ENCODE measurements at places on chromosomes 6 and 20.
A peak's percentile ranks its signal among the peaks of the same experiment; 100 is the strongest.

- DNase-seq, result no peak
Measured at GRCh38 chr6:112320561-112321318, 26.4 kb upstream of the RFPL4B start.

- no peak for DNase-seq
Measured at GRCh38 chr20:50277460-50278376, 87.1 kb downstream of the CEBPB start.

DNA sequence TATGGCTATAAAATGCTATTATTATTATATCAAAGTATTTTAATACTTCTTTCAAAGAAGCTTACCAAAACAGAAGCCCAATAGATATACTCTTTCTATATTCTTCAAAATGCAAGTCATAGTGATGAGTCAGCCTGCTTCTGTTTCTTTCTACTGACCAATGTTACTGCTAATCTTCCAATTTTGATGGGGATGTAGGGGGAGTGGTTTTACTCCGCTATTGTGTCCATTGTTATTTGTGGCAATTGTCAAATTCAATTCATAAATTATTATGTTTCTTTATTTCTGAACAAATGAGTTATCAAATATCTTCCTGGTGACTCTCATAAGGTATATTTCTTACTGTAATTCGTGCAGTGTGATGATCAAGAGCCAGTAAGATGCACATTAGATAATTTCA lies 221.5 kb upstream of the DEFB112 start:
- DNase-seq, result peak; percentile 55

- no peak for DNase-seq
Measured at GRCh38 chr6:144029452-144029851, 21.4 kb upstream of the PLAGL1 start.

GRCh38 chr6:159017757-159018559 lies 18.0 kb upstream of the RSPH3 start:
- DNase-seq, result no peak

DNA sequence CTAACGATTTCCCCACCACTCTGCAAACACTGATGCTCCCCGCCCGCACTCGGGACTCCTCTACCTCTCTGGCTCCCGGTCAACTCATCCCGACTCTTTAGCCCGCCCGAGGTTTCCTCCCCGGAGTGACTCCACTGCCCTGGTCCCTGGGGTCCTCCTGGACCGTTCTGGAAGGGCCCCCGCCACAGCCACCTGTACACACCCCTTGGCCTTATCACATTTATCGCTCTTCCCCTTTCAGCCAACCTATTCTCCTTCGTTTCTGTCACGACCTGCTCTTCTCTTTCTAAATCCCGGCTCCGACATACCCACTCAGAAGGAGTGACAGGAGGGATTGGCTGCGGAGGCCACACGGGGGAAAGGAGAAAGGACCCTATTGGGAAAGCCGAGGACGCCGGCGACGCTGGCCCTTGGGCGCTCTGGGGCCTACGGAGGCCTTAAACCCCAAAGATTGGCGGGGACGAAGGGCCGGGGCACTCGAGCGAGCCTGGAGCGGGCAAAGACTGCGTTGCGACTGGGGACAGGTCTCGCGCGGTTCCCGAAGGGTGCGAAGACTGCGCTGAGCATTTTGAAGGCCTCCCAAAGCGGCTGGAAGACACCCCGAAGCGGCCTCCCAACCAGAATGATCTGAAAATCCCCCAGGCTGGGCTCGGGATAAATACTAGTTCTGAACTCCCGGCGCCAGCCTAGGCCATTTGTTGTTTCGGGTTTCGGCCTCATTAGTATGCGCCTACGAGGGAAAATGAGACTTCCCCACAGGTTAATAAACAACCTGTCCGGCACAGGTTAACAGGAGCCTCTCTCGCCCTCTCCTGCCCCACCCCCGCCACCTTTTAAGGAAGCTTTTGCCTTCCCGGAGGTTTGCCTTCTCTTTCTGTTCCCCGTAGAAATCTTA lies 9.2 kb downstream of the SIM1 start:
- DNase-seq, result no peak

- no peak for DNase-seq
Measured at GRCh38 chr6:139699335-139699734, 324.9 kb upstream of the CITED2 start.

DNA sequence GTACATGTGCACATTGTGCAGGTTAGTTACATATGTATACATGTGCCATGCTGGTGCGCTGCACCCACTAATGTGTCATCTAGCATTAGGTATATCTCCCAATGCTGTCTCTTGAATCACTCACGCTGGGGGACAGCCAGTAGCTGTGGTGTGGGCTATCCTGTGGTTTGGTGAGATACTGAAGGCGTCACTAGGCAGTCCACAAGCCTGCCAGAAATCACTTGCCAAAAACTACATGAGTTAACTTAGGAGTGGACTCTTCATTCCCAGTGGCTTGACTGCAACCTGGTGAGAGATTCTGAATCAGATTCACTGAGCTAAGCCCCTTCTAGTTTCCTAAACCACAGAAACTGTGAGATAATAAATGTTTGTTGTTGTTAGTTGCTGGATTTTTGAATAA lies 191.3 kb downstream of the TSHZ2 start:
- DNase-seq, result peak; percentile 75

- DNase-seq, result no peak
Measured at GRCh38 chr6:157238346-157238745, 85.0 kb downstream of the TMEM242 start.

GRCh38 chr6:56890066-56890465 lies 64.8 kb upstream of the BEND6 start:
- DNase-seq, result no peak

GRCh38 chr20:44921447-44921846 lies 11.6 kb downstream of the PABPC1L start:
- no peak for DNase-seq

DNA sequence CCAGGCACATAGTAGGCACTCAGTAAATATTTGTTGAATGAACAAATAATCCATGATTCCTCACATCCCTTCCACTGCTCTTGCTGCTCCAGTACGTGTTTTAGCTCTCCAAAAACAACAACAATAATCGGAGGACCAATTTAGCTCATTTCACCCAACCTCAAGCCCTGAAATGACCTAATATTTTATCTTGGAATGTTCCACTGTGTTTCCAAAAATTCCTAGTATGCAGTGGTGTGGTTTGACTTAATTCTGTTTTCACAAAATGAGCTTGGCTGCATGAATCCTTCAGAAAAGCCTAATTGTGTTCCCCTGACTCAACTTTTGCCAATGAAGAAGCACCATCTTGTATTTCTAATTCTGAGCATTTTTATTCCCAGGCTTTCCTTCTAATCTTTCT lies 168.0 kb upstream of the PHACTR1 start:
- peak; percentile 73 for DNase-seq

DNA sequence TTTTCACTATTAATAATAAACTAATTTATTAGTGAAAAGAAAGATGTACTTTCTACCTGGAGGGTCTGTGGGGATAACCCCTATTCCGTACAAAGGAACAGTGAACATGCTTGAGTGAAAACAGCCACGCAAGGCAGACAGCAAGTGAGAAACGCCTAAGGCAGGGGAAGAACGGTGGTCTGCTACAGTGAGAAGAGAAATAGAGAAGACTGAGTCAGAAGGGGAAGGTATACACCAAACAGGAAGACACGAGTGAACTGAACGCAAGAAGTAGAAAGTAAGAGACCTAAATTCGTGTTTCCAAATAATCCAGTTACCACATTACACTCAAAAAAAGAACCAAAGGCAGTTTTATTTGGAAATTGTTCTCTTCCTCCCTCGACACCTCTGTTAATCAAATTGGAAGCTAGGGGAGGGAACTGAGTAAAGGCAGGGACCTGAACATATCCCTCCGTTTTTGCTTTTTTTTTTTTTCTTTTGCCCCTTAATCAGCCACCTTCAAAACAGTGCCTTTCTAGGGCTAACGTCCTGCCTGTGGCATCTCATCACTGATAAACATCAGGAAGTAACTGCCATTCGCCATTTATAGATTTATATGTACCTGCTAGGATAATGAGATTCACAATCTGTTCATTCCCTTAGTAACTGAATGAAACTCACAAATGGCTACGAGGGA lies 48.9 kb downstream of the ATXN1 start:
- DNase-seq, result peak; percentile 40

DNA sequence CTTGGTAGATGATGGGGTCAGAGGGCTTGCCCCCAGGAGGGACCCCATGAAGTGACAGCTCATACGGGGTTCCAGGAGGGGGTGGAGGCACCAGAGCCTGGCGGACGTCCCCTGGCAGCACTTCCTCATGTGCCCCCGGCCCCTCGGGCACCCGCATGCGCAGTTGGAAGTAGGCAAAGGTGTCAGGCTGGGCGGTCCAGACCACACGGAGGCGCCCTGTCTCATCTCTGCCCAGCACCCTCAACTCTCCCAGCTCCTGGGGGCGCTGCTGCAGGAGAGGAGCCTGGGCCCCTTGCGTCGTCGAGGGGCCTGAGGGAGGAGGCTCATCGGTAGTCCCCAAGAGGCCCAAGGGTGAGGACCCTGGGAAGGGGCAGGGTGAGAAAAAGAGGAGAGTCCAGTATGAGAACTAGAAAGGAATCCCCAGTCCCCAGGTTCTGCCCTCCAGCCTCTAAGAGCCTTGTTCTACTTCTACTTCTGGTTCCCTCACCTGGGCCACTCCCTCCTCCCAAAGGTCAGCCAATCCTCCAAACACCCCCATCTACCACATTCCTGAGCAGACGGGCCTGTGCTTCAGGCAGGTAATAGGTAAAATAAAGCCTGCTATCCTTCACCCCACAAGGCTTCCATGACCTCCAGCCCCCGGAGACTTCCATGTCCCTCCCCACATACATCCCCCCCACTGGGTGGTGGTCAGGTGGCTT lies 23.2 kb downstream of the TNXB start:
- DNase-seq, result no peak

DNA sequence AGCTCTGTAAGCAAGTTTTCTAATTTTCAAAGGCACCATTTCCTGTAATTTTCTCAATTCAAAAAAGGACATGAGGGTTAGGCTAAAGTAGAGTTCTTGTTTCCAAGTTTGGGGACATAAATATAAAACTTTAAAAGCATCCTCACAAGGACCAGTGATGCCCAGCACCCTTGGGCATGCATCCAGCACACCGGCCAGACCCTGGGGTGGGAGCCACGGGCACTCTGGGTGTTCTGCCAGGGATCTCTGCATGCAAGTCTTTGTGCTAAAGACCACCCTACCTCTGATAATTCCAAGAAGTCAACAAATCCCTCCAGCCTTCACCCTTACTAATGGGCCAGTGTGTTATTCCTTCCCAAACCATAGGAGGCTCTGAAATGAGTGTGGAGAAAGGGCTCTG lies 46.5 kb downstream of the PLCG1 start:
- DNase-seq, result no peak

DNA sequence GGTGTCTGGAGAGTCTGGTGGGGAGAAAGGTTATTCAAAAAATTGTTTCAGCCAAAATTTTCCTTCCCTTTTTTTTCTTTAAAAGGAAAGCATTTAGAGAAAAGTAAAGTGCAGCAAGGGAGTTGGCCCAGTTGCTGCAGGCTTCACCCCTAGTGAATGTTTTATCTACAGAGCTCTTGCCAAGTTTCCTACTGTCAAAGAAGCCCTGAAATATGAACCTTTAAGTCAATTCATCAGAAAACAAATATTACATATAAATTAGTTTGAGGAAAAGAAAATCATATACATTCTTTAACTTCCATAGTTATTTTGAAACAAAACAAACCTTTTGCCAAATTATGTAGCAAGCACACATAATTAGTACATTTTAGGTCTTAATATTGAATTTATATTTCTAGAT lies 25.0 kb upstream of the HMGCLL1 start:
- no peak for DNase-seq

- DNase-seq, result peak; percentile 35
Measured at GRCh38 chr6:79713701-79714322, 82.7 kb downstream of the SH3BGRL2 start.

GRCh38 chr20:19079536-19080299 lies 132.7 kb upstream of the SLC24A3 start:
- DNase-seq, result peak; percentile 16

DNA sequence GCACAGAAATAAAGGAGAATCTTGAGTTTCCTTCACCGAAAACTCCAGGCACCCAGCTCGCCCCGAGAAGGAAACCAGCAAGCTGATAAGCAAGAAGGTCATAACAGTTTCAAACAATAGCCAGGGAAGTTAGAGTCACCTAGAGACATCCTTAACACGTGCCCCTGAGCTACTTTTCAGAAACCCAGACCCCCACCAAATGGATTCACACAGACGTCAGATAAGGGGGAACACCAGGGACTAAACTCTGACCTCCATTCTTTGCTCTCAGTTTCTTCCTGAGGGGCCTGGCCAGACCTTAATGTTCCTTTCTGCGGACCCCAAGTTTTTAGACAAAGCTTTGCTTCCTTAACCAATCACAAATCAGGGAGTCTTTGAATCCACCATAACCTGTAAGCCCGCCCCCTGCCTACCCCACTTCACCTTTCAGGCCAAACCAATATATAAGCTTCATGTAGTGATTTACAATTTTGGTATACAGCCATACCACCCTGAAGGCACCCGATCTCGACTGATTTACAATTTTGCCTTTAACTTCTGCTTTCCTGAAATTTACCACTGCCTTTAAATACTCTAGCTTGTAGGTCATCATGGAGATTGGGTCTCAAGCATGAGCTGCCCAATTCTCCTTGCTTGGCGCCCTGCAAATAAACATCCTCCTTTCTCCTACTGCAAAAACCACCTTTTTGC lies 11.7 kb downstream of the SOD2 start:
- DNase-seq, result no peak

GRCh38 chr6:156545931-156546330 lies 231.2 kb upstream of the ARID1B start:
- no peak for DNase-seq

GRCh38 chr6:71582820-71583219 lies 294.2 kb downstream of the OGFRL1 start:
- no peak for DNase-seq

GRCh38 chr20:51404297-51405060 lies 138.0 kb downstream of the NFATC2 start:
- DNase-seq, result peak; percentile 92

DNA sequence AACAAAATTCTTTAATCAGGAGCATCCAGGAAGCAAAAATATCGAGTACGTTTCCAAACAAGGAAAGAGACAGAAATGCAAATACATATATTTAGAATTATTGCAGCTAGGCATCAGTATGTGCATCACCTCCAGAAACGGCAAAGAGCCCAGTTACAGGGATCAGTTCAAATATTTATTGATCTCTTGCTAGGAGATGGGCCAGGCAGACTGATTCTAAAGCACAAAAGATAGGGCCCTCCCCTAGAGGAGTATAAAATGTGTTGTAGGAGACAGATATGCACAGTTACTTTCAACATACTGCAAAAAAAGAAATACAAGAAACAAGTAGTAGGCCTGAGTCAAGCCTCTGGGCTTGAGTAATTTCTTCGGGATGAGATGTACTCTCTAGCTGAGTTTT lies 80.7 kb upstream of the NHSL1 start:
- no peak for DNase-seq

- DNase-seq, result no peak
Measured at GRCh38 chr20:62561182-62561581, 81.1 kb upstream of the SLCO4A1 start.

GRCh38 chr6:144665932-144666450 lies 380.9 kb downstream of the UTRN start:
- DNase-seq, result no peak

Measured in A172 (cell line).